ENCODE measurements at places on chromosomes 7 and 10. TPM values are rescaled to one million over a fixed set of nuclear protein-coding genes. Genes with fewer than 3 reads are reported as not detected.

The NACAD gene
- total RNA-seq: 0.53 TPM

The VWDE gene
- total RNA-seq: not detected

The CNTNAP2 gene
- not detected for total RNA-seq

The CHST3 gene
- total RNA-seq: 46.1 TPM
